Activated CD4-positive, alpha-beta T cell treated with anti-CD3 and anti-CD28 coated beads, Interleukin-2, amount 10 ng/mL, durations not matched to agents 7 days and 5 days (primary cell): ENCODE measurements at places on chromosomes 16 and 17.

GRCh38 chr16:84907575-84907974 is 87.8 kb downstream of the CRISPLD2 start:
- no peak for DNase-seq

DNA sequence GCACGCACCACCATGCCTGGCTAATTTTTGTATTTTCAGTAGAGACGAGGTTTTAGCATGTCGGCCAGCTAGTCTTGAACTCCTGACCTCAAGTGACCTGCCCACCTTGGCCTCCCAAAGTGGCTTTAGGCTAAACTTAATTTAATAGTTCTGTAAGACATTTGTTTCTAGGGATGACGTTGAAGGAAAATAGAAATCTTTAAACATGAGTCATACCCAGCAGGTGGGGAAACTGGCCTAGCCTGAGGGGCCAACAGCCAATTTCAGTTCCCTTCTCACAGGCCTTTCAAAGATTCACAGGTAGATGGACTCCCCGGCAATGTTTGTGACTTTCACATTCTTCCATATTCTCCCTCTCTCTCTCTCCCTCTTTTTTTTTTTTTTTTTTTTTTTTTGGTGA is 18.1 kb upstream of the ITPRIPL2 start:
- DNase-seq = no peak

DNA sequence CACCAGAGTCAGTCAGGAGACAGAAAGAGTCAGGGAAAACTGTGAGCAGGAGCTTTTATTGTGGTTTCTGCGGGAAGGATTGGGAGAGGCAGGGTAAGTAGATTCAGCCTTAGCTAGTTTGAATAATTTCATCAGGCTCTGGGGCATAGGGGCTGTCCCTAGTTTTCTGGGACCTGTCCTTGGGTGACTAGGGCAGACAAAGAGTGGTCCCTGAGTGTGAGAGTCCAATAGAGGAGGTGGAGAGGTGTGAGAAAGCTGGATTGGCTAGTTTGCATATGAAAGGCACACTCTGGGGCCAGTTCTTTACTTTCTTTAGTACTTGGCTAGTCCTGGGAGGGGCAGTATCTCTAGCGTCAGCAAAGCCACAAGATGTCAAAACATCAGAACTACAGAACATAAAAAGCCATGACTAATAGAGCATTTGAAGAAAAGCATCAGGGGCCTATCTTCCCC is 255.6 kb downstream of the HS3ST3A1 start:
- no peak for DNase-seq

- no peak for DNase-seq
Measured at GRCh38 chr16:83458612-83459011, 349.2 kb upstream of the HSBP1 start.

- DNase-seq = no peak
Measured at GRCh38 chr17:693791-694638, 20.6 kb downstream of the VPS53 start.

- no peak for DNase-seq
Measured at GRCh38 chr17:31654936-31655335, 204.1 kb downstream of the COPRS start.
